AG20443 (cell line): ENCODE measurements at places on chromosomes 4 and X.
A peak's percentile ranks its signal among the peaks of the same experiment; 100 is the strongest.

DNA sequence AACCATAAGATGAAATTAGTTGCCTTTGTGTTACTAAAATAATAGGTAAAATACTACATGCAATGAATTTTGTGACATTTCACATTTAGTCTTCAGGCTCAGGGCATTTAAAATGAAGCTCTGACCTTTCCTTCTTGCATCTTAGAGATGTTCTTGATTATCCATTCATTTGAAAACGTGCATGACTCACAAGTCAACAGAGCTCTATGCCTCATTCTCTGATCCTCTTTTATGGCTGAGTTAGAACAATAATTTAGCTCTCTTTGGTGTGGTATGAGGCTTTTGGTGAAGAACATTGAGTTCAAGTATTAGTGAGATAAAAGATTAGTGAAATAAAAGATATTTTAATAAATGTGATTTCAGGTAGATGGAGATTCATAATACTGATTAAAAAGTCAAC, 66.5 kb downstream of the TIGD2 start:
- no peak for DNase-seq

DNA sequence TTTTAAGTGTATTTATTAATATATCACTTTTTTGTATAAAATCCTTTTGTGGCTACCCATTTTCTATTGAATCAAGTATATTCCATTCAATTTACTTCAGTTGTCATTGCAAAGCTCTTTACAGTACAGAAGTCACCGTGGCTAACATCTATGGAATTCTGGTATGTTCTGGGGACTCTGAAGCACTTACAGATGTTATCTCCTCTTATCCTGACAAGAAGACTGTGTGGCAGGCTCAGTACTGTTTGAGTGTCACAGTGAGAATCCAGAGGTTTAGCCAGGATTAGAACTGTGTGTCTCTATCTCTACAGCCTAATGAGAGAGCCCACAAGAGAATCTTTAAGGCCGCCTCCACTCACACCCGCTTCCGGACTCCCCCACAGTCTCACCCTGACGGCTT, 78.2 kb upstream of the SORBS2 start:
- DNase-seq: no peak

- DNase-seq: no peak
Observed at GRCh38 chr4:78602334-78602733, 50.8 kb downstream of the ANXA3 start.

- no peak for DNase-seq
Observed at GRCh38 chr4:181308476-181309312, 934.5 kb upstream of the TENM3 start.

GRCh38 chr4:150224896-150225591, 146.8 kb downstream of the DCLK2 start:
- peak; percentile 74 for DNase-seq

DNA sequence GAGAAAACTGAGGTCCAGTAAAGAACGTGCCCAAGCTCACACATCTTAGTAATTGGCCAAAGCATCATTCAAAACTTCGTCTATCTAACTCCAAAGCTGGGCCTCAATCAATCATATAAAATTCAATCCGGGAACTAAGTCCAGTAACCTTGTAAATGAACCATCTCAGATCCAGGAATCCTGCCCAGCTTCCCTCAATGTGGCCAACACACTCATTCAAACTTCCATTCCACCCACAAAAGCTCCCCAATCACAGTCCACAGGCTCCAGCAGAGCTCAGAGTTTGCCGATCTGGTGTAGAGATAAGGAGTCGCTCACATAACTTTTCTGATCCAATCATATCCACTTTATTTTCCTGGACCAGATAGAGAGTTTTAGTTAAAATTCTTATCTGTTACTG, 144.8 kb downstream of the SPATA18 start:
- no peak for DNase-seq

- DNase-seq: no peak
Observed at GRCh38 chr4:172489861-172490260, 676.7 kb downstream of the GALNTL6 start.

GRCh38 chrX:77693594-77693993, 92.4 kb downstream of the ATRX start:
- no peak for DNase-seq

DNA sequence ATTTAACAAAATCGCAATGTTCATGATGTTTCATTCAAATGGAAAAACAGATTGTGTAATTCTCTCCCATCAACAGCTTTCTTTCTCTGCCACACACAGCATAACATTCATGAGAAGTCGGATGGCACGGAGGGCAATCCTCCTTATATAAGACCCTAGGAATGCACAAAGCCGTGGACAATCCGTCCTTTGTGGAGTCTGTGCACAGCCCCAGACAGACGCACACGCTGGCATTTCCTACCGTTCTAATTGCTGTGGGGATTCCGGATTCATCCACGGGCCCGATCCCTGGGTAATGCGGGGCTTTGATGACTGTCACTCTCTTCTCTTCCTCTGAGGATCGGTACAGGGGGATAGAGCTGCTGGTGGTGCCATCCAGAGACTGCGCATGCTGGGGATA, 121.9 kb upstream of the PDLIM3 start:
- DNase-seq: no peak

DNA sequence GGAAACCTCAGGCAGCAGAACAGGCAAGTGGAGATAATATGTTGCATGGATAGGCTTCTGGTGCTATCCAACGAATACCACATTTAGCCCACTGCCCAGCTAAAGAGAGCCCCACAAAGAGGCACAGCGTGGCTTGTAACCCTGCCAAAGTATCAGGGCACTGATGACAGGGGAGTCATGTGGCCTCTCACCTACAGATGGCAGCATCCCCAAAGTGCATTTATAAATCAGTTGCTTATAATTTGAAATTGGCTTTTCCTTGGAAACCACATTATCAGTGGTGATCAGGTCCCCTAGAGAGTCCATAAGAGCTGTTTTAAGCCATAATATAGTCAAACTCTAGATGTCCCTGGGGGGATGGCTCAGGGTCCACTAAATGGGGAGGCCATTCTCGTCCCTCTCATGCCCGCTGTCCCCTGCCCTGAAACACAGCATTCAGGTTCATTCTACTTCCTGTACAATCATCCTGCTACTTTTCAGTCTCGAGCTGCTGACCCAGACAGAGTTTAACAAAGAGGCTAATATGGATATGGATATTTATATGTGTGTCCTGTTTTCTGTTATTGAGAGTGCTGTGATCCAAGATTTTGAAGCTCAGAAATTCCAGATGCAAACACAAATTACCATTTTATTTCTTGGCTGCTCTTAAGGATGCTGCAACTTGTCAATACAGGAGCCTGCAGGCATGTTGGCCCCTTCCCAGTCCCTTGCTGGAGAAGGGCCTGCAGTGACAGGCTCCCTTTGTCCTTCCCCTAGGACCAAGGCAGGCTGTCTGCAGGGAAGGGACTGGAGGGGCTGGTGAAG, 28.5 kb downstream of the SRPX start:
- peak; percentile 21 for DNase-seq

GRCh38 chr4:3010998-3011397, 47.6 kb downstream of the GRK4 start:
- DNase-seq: peak; percentile 69

- DNase-seq: no peak
Observed at GRCh38 chrX:147738265-147738664, 173.5 kb upstream of the FMR1 start.

DNA sequence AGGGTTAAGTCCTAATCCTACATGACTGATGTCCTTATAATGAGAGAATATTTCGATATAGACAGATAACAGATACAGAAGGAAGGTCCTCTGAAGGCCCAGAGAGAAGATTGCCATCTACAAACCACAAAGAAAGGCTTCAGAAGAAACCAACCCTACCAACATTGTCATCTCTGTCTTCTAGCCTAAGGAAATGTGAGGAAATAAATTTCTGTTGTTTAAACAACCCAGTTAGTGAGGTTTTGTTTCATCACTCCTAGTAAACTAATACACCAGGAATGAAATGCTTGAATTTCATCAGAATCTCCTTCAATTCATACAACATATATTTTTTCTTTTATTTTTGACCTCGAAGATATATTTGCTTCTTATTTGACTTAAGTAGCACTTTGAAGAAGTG, 1527.8 kb downstream of the STIM2 start:
- DNase-seq: no peak

DNA sequence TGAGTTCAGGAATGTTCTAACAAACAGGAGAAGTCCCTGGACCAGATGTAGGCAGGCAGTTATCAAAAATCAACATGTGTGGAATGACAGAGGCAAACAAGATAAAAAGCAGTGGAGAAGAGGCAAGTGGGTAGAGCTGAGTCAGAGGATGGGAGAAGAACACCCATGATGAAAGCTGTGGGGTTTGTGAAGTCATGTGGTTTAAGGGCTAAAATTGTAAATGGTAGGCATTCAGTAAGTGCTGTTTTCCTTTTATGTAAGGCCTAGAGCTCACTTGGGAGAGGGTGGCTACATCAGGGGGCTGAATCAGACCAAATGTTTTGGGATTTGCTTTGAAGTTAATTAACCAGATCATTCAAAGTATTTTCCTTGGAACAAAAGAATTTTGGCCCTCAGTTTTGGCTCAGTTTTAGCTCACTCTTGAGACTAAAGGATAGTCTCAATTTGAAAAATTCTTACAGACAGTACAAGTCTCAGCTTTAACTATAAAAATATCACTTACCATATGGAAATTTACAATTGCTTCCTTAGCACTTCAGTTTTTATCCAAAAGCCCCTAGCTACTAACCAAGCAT, 114.5 kb upstream of the PCDH7 start:
- DNase-seq: no peak

DNA sequence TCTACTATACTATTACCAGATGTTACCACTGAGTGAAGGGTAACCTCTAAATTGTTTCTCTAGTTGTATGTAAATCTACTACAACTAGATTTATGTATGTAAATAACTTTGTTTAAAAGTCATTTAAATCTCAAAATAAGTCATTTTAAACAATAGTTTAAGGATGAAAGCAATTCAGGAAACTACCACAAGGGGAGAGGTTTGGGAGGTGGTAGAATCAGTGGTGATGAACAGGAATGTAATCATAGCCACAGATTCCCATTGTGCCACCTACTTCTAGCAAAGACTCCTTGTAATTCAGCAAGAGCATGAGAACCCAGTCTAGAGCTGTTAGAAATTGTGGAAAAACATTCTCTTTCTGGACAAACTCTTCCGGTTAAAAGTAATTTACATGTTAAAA, 234.6 kb downstream of the SLC7A11 start:
- DNase-seq: no peak

DNA sequence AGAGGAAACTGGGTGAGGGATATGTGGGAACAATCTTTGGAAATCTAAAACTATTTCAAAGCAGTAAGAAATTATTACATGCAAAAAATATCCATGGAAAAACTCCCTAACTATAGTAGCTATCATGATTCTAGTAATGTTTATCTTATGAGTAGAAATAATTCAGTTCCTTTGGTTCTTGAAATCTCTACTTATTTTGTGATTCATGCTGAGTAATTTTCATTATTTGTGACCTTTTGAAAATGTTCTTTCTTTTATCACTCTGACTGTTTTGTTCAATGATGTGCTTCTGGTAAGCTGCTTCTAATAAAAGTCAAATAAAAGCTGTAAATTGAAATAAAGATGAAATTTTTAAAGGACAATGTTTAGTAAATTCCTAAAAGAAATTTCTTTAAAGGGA, 40.4 kb upstream of the MAGEB10 start:
- DNase-seq: no peak

DNA sequence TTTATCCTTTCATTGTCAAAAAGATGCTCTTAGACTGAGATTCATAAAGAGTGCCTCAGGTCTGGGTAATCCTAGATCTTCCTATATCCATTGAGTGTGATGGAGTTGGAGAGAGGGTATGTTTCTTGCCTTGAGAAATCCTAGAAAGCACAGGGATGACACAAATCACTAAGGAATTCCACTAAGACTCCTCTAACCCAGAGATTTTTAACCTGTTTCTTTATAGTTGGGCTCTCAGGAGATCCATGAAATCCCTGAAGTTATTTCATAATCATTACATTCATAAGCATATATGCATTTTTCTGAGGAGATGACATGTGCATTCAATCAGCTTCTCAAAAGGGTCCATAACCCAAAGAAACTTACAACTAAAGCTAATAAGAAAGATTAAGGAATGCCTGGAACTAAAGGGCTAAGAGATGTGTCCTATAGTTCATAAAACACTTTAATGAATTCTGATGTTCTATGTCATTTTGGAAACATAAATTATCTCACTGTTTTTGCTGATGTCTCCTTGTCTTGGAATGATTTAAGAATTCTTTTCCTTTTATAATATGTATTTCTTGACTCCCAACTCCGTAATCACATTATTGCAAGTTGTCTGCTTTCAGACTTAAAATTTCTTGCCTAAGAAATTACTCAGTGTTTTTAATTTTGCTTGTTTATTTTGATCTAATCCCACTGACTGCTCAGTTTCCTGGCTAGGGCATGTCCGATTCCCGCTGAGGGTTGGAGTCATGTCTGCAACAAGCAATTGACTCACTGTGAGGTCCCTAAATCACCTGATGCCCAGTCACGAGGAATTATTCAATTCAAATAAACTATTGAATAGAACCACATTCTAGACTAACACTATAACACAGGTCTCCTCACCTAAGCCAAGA, 2.8 kb upstream of the AMTN start:
- DNase-seq: no peak

- no peak for DNase-seq
Observed at GRCh38 chrX:29948653-29949052, 266.7 kb upstream of the MAGEB2 start.

DNA sequence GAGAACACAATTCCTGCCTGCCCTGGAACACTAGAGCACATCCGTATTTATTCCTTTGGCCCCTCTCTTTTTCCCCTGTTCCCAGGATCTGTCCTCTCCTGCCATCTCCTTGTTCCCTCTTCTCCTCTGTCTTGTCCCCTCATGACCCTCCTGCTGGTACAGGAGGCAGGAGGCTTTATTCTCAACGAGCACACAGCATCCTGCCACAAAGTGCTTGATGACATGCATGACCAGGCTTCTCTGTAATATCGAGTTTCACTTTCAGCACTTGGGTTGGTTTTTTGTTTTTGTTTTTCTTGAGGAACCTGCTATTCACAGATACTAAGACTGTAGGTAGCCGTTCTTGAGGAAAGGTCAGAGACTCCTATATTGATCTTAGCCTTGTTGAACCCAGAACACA, 35.3 kb downstream of the NALF2 start:
- DNase-seq: no peak

- DNase-seq: no peak
Observed at GRCh38 chr4:181991369-181992108, 251.7 kb upstream of the TENM3 start.
